ENCODE measurements at places on chromosomes 16 and 17.

GRCh38 chr17:41975099-41976083, 8.8 kb downstream of the CNP start:
- no peak for DNase-seq

DNA sequence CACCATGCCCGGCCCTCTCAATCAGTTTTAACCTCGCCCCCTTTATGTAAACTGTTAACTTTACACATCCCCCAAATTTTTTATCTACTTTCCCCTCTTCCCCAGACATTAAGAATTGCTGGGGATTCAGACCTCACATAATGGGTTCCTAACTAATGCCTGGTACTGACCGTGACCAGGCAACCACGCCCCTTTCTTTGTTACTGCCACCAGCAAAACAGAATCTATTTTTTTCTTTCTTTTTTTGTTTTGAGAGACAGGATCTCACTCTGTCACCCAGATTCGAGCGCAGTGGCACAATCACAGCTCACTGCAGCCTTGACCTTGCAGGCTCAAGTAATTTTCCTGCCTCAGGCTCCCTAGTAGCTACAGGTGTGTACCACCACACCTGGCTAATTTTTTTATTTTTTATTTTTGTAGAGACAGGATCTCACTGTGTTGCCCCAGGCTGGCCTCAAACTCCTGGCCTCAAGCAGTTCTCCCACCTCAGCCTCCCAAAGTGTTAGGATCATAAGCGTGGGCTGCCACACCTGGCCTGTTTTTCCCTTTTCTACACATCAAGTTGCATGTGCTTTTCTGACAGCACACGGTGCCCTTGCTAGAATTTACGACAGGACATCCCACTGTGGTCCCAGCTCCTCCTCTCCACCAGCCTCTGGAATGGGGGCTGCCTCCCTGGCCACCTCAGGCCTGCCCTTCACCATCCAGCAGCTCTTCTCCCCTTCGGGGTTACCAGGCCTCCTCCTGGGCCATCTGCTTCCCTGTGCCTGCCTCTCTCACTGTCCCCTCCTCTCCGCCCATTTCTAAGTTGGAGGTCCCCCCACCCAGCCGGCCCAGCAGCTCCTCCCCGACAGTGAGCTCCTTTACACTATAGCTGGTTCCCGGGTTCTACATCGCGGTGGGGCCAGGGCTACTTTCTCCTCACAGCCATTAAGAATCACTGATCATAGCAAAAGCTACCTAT, 10.8 kb downstream of the CPNE2 start:
- DNase-seq = no peak

GRCh38 chr16:2226245-2226793, 2.9 kb downstream of the E4F1 start:
- DNase-seq = no peak

- DNase-seq = no peak
Observed at GRCh38 chr16:63981639-63982038, 1140.2 kb downstream of the CDH11 start.

DNA sequence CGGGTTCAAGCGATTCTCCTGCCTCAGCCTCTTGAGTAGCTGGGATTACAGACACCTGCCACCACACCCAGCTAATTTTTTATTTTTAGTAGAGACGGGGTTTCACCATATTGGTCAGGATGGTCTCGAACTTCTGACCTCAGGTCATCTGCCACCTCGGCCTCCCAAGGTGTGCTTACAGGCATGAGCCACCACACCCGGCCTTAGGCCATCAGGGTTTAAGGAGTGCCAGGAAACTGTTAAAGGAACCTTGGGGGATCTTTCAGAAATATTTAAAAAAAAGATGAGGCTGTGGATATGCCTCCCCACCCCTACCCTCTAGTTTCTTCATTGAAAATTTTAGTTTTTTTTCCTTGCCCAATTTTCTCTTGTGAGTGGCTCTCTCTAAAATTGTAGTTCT, 31.4 kb upstream of the UBE2G1 start:
- DNase-seq = no peak

GRCh38 chr17:45029758-45030423, 21.5 kb downstream of the DCAKD start:
- DNase-seq = no peak

GRCh38 chr17:43393944-43394482, 4.8 kb upstream of the ARL4D start:
- DNase-seq = peak; percentile 95

DNA sequence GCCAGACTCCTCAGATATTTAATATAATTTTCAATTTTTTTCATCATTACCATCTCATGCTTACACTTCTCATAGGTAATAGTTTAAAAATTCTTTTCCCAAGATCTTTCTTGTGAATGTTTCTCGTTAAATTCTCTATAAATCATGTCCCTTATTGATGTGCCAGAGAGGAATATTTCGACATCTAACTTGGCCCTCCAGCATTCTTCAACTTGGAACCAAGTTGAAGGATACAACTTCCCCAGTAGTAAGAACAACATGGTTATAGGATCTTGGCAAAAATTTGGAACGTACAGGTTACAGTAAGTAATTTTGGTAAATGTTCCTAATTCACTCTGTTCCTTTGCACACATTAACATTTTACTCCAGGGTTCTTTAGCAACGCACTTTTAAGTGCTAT, 731.8 kb downstream of the CDH11 start:
- DNase-seq = no peak

GRCh38 chr17:43597624-43598356, 51.6 kb upstream of the ETV4 start:
- DNase-seq = no peak

- DNase-seq = no peak
Observed at GRCh38 chr16:12545792-12546342, 257.8 kb downstream of the CPPED1 start.

DNA sequence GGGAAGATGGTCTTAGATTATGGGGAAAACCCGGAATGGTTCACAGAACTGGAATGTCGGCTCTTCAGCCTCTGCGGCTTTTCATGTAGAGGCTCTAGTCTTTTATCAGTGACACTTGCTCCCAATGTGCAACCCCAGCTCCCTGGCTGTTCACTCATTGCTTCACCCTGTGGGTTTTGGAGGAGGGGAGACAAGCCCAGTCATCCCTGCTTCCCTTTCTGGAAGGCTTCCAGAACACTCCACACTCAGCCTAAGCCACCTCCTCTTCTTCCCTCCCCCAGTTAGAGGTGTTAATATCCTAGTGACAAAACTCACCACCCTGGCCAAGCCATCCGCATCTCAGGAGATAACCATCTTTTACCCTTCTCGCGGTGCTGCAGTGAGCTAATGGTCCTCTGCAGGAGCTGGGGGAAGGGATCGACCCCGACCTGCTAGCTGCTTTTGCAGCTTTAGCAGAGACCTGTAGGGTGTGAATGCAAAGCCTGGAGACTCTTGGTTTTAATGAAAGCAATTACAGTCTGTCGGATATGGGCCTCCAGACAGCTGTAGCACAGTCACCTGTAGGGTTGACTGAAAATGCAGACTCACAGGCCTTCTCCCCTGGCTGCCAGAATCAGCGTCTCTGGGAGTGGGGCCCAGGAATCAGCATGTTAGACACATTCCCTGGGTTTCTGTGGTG, 24.3 kb upstream of the LASP1NB start:
- DNase-seq = no peak

GRCh38 chr17:37774504-37774903, 29.6 kb upstream of the HNF1B start:
- peak; percentile 30 for DNase-seq

- DNase-seq = no peak
Observed at GRCh38 chr16:87507351-87508069, 14.7 kb upstream of the ZCCHC14 start.

DNA sequence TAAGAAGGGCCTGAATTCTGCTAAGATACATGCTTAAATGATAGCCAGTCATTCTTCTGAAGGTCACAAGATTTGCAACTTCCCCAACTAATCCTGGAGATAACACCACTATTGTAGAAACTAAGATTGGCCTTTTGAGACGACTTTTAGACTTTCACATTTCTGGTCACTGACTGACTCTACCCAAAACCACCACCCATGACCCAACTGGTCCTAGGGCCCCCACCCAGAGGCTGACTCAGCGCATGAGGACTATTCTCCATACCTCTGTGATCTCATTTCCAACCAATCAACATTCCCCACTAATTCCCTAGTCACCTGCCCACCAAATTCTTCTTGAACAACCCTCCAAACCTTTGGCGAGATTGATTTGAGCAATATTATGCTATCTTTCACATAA, 1299.0 kb downstream of the CDH11 start:
- no peak for DNase-seq

GRCh38 chr17:866568-867103, 84.5 kb downstream of the MRM3 start:
- DNase-seq = no peak

DNA sequence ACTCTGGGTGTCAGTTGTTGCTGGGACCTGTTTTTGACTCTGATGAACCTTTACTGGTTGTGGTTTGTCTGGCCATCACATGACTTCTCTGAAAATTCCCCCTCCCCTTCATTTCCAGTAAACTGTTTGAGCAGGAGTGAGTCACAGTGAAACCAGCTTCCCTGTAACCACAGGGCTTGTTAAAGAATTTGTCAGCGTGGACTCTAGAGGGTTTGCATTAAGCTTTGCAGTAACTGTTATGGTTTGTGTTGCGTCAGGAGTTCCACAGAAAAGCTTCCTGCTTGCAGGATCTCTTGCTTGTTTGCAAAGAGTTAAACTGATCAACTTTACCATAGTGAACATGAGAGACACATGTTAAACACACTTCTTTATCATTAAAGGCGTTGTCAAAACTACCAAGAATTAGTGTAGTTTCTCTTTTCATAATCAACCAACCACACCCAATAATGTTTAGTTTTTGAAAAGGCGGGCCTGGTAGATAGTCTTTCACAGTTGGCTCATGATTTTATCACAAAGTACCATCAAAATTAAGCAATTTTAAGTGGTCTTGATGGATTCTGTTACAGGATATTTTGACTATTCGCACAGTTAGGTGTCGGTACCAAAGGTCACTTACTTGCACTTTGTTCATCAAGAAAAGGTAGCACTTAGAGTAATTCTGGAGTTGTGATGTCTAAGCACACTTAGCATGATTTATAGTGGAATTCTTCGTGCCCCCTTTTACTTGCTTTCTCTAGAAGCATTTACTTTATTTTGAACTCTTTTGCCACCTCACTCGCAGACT, 79.3 kb downstream of the VMP1 start:
- peak; percentile 77 for DNase-seq

DNA sequence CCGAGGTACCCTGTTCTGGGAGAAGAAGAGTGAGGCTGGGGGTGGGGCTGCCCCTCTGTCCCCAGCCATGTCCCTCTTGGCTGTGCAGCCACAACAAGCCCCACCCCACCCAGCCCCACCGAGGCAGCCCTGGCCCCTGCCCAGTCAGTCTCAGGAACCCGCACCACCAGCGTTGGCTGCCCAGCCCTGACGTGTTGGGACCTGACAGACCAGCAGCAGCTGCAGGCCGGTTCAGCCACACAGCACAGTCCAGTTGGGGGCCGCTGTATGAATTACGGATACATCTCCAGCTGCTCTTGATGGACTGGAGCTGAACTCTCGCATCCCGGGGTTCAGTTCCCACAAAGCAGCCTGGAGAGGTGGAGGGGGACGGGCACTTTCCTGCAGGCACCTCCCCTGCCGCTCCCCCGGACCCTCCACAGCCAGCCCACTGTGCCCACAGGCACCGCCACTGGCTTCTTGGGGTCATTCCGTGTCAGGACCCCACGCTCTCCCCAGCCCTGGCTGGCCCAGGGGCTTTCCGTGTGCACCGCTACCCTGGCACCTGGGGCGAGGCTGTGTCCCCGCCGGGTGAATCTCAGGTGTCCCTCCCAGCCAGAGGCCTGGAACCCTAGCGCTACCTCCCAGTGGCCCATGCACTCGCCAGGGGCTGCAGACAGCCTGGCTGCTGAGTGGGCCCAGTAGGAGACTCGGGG, 7.1 kb downstream of the CDH15 start:
- no peak for DNase-seq

- DNase-seq = no peak
Observed at GRCh38 chr16:1687427-1688316, 9.6 kb downstream of the JPT2 start.

- peak; percentile 31 for DNase-seq
Observed at GRCh38 chr16:87926246-87927194, 9.8 kb downstream of the CA5A start.

DNA sequence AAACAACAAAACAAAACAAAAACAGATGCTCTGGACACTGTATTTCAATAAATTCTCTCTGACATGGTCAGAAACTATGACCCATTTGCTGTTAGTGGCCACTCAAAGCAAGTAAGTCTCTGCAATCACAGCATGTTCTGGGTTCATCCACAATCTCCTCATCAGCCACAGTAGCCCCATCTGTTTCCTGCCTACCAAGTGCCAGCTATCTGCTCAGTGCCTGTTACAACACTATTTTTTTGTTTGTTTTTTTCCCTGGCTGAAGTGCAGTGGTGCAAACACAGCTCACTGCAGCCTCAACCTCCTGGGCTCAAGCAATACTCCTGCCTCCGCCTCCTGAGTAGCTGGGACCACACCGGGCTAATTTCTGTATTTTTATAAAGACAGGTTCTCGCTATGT, 137.9 kb downstream of the SOX9 start:
- no peak for DNase-seq

DNA sequence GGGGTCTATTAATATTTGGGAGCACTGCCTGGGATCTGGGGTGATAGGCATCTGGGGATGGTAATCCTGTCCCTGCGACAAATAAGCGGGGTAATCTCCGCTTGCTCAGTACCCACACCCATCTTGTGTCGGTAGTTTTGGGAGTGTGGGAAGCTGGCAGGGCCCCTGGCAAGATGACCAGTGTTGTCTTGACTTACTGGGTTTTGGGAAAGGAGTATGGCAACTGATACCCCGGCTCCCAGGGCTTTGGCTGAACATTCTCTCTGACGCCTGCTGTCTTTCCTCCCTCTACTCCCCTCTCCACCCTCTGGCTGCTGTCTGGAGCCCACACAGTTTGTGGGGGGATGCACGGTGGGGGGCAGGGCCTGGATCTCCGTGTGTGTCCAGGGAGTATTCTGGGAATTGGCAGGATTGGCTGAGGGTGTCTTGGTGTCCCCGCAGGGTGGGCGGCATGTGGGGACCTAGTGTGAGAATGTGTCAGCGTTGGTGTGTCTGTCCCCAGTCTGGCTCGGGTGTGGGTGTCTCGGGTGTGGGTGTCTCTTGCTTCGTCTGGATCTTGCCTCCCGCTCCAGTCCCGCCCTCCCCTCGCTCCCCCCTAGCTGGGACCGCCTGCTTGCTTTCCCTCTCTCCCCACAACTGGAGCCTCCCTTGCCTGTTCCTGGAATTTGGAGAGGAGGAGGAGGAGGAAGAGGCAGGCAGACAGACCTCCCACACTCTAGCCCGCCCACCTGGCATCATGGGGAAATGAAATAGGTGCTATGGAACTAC, 12.0 kb downstream of the RARA start:
- DNase-seq = no peak

DNA sequence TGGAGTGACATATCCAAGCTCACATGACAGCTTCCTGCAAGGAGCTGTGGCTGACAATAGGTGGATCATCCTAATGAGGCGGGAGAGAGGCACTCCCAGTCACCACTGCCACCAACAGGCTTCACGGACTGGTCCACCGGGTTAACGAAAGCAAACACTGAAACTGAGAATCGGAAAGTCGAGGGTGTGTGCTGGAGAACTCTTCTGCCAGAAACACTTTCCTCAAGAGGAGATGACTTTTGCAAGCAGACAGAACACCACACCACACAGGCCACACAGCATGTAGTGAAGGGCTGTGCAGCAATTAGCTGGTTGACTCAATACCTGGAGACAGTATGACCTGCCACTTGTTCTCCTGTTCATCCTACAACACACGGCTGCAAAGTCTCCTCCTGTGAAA, 53.0 kb upstream of the DNAJA2 start:
- DNase-seq = no peak

GRCh38 chr17:17907469-17907868, 64.7 kb downstream of the TOM1L2 start:
- no peak for DNase-seq
